ENCODE measurements at places on chromosomes 3 and 15. TPM values are rescaled to one million over a fixed set of nuclear protein-coding genes. Genes with fewer than 3 reads are reported as not detected.

Gene NECTIN3
- 0.26 TPM for polyA plus RNA-seq

Gene GRAMD2A
- not detected for polyA plus RNA-seq

Gene NPAP1
- not detected for polyA plus RNA-seq

Gene SLC6A1
- polyA plus RNA-seq: not detected

Gene SIDT1
- polyA plus RNA-seq: 20.6 TPM

Gene ROPN1
- not detected for polyA plus RNA-seq

Gene ELL3
- polyA plus RNA-seq: 1.4 TPM

Gene GALNT15
- not detected for polyA plus RNA-seq

DNA sequence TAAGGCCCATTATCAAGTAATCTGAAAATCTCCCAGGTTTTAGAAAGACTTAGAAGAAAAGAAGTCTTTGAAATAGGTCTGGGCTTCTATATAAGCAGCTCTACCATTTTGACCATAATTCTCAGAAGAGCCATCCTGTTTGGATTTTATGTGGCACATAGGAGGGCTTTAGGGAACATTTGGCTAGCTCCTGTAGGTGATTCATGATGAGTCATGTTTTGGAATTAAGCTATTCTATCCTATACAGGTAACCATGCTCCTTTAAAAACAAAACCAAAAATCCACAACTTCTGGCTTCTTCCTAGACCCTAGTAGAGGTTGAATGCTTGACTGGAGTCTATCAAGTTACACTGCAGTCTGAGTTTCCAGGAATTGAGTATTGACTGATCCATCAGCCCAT, 8.9 kb downstream of the SST start:
- no peak for DNase-seq

DNA sequence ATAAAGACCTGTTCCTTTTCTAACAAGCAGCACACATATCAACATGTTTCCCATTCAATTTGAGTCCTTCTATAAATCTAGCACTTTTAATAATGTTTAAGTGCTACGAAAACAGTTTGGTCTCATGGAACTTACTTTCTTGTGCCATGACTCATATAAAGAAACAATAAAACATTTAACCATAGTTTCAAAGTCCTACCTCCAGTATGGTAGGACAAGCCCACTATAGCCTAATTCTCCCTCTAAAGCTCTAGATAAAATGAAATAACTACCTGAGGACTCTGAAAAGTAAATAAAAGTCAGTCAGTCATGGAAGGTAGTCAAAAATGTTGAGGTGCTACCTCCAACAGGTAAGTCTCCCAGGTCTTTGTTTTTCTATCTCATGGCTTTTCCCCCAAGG, 12.0 kb upstream of the PIK3CA start:
- DNase-seq: no peak

DNA sequence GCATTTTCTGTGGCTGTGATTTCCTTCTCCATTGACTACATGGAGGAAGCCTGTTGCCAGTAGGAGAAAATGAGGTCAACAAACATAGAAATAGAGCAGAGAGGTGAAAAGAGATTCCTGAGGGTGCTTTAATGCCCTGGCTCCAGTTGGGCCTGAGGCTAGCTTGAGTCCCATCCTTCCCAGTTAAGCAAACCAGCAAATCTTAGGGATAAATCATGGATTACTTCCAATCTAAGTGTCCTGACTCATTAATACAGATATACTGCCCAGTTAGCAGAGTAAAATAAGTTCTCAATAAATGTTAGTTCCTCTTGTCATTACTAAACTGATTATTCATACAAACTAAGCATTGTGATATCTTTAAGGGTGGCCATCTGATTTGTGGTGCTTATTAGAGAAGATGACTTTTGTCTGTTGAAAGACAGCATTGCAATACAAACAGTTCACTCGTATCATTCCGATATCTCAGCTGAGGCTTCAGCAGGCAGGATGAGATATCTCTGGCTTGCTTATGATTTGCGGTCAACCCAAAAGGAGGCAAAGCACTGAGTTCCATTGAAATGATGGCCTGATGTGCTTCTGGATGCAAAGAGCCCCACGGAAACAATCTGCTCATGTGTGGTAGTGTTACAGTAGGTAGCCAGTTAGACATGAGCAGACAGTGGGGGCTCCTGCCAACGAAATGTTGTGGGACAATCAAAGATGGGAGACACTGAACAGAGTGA, 6.6 kb upstream of the STARD5 start:
- no peak for DNase-seq

GRCh38 chr3:131218196-131218595, 163.4 kb upstream of the NUDT16 start:
- DNase-seq: no peak

- DNase-seq: no peak
These were observed 306.2 kb upstream of the ATP11B start for GRCh38 chr3:182487143-182487542.

DNA sequence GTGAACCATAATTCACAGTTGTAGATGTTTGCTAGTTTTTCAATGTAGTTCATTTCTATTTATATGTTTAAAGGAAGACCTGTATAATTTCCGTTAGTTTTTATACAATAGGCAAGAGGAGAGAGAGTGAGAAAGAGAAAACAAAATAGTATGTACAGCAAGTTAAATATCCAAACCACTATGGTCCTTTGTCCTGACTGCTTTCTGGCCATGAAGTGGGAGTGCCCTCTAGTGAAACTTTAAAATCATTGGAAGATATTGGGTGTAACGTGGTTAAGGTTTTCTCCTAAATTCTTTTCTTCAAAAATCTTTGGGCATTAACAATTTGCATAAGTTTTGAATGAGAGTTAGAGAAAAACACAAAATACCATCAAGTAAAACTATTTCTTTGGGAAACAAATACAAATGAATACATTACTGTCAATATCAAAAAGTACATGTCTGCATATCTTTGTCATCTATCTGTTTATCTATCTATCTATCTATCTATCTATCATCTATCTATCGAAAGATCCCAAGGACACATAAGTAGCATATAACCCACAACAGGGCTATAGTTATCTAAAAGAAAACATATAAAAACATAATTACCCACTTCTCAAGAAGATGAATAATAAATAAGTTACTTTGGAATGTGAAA, 534.6 kb upstream of the ATP11B start:
- no peak for DNase-seq

GRCh38 chr3:177807150-177807875, 610.0 kb upstream of the TBL1XR1 start:
- no peak for DNase-seq

- no peak for DNase-seq
These were observed 25.5 kb upstream of the SPTBN5 start for GRCh38 chr15:41919201-41919820.

DNA sequence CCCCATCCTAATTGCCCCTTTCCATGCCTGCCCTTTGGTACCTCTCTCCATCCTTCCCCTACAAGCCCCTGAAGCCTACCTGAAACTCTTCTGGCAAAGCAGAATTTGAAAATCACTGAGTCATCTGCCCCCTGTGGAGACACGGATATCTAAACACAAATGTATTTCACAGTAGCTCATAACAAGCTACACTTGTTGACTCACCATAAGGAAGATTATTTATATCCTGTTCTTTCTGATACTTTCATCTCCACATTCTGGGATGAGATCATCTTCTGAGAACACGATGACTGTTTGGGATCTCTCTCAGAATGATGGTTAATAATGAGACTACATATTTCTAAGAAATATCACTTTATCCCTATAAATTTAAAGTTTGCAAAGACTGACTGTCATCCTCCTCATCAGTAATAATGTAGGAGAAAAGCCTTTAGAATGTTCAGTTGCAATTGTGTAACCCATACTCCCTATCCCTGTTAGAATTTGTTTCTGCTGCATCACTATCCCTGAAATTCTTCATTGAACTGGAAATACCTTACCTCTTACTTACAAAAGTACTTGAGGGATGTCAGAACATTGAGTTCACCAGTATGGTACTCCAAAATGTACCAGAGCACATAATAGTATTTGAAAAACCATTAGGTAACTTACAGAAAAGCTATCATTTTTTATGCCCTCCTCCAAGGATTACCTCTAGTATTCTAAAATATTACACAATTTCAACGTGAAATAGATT, 116.1 kb upstream of the IL12A start:
- DNase-seq: no peak

DNA sequence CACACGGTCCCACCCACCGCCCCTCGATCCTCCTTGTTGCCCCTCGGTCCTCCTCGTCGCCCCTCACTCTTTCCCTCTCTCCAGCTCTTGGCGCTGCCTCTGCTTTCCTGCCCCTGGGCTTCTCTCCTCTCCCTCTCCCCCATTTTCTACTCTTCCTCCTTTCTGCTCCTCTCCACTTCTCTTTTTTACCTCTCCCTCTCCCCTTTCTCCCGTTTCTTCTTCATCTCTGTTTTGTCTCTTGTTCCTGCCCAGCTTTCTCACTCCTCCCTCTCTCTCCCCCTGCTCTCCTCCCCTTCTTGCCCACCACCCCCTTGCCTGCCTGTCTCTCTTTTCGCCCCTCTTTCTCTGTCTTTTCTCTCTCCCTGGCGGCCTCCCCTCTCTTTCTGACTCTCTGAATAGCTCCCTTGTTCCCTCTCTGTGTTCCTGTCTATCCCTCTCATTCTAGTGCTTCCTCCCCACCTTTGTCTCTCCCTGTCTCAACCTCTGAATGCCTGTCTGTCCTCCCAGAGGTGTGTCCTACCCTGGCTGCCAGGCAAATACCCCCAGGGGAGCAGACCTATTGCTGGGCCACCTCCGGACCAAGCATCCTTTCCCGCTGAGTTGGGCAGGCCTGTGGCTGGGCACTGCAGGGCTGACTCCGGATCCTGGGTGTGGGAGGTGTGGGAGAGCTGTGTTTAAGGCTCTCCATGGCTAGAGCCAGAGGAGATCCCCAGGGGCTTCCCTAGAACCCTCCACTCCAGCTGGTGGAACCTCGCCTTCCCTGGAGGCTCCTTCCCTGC, 41.0 kb downstream of the EPHB3 start:
- no peak for DNase-seq

GRCh38 chr3:53160660-53161449, at the start of gene PRKCD:
TSS of gene PRKCD (plus strand) at chr3:53161209. CDS start at chr3:53178423, 17,214 bp downstream.
- peak; percentile 68 for DNase-seq

DNA sequence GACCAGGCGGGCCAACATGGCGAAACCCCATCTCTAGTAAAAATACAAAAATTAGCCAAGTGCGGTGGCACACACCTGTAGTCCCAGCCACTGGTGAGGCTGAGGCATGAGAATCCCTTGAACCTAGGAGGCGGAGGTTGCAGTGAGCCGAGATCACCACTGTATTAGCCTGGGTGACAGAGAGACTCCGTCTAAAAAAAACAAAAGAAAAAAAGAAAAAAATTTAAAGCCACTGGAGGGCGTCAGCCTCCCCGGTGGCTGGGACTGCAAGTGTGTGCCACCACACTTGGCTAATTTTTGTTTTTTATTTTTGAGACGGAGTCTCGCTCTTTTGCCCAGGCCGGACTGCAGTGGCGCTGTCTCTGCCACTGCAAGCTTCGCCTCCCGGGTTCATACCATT, 7.9 kb downstream of the RTF1 start:
- DNase-seq: no peak

- no peak for DNase-seq
These were observed 6.3 kb downstream of the RFT1 start for GRCh38 chr3:53123953-53124352.

DNA sequence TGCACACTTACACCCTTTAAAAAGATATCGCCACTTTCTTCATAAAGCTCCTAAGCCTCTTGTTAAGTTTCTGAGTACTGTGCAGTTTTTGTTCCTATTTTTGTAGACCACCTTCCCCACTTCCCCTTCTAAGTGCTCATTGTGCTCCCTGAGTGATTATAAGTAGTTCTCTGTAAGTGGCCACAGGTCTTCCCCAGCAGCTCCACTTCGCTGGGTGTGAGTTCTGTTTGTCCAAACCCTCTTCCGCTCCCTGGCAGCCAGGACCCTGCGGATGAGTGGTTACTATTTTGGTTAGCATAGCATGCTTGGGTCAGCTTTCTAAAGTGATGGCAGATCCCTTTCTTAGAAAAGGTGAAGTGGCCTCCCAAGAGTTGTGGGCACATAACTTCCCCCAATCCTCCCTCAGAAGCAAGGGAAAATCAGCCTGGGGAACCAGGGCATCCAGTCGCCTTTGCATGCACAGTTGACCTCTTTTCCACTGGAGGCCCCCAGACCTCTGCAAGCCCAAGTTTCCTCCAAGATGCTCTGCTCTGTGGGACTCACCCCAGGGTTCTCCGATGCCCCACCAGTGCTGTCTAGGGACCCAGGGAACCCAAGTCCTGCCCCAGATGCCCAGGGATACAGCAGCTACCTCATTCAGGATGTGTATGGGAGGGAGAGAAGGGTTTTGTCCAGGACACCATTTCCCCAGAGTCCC, 69.6 kb downstream of the ATP10A start:
- DNase-seq: no peak

DNA sequence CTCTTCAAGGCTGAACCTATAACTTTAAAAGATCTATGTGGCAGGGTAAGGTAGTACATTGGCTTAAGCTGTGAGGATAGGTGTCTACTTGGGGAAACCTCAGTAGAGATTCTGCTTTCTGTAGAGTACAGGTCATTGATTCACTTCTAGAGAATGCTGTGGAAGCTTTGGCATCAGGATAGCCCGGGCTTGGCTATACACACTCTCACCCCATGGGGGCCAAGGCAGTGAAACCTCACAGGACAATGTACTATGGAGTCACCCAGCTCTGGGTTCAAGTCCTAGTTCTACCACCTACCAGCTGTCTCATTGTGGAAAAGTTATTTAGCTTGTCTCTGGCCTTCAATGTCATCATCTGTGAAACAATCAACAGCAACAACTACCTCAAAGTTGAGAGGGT, 9.0 kb downstream of the MTFMT start:
- no peak for DNase-seq

DNA sequence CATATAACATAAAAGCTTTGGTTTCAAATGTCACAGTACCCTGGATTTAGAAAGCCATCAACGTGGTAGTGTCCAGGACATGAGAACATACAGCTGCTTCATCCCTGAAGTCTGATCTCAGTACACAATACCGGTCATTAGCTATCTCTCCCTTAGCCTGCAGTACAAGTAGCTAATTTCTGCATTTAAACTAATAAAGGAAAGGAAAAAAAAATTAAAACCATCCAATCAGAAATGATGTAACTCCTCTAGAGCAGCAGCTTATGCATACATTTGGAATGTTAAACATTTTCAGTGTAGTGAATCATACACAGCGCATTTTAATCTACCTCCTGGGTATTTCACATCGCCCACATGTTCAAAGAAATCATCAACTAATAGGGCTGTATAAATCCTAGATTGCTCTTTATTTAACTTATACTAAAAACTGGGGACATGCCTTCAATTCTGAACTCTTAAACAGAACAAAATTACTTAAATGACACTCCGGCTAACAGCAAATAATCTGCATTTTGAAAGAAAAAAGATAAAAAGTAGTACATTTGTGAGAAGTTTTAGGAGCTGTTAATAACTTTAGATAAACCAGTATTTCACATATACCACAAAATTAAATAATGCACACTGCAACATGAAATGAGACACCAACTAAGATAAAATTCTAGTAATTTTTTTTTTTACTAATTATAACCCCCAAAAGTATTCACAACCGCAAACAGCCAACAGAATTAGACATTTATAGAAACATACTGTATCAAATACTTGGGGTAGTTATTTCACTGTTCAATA, 3.7 kb downstream of the IGF2BP2 start:
- DNase-seq: no peak

GRCh38 chr3:145219355-145220235, 941.4 kb downstream of the PLOD2 start:
- no peak for DNase-seq

- peak; percentile 6 for DNase-seq
These were observed 26.3 kb downstream of the DPH6 start for GRCh38 chr15:35519541-35520149.

All from naive thymus-derived CD8-positive, alpha-beta T cell (primary cell).